ENCODE measurements at places on chromosomes 5 and 9. TPM values are rescaled to one million over a fixed set of nuclear protein-coding genes. Genes with fewer than 3 reads are reported as not detected.

The GRM6 gene
- total RNA-seq = not detected

The SOWAHA gene
- total RNA-seq = not detected

The GNE gene
- 11.5 TPM for total RNA-seq

The BASP1 gene
- 2.4 TPM for total RNA-seq

The COL23A1 gene
- 0.13 TPM for total RNA-seq

The RANBP17 gene
- 4.5 TPM for total RNA-seq

The TMEM161B gene
- total RNA-seq = 6.4 TPM

The THBS4 gene
- 2.9 TPM for total RNA-seq

GRCh38 chr9:21381448-21382339 is 3.5 kb downstream of the IFNA2 start:
- no peak for DNase-seq

GRCh38 chr5:1771149-1772065 is 28.2 kb downstream of the MRPL36 start:
- DNase-seq = no peak

- no peak for DNase-seq
Measured at GRCh38 chr5:80934751-80935150, 25.4 kb upstream of the RASGRF2 start.

DNA sequence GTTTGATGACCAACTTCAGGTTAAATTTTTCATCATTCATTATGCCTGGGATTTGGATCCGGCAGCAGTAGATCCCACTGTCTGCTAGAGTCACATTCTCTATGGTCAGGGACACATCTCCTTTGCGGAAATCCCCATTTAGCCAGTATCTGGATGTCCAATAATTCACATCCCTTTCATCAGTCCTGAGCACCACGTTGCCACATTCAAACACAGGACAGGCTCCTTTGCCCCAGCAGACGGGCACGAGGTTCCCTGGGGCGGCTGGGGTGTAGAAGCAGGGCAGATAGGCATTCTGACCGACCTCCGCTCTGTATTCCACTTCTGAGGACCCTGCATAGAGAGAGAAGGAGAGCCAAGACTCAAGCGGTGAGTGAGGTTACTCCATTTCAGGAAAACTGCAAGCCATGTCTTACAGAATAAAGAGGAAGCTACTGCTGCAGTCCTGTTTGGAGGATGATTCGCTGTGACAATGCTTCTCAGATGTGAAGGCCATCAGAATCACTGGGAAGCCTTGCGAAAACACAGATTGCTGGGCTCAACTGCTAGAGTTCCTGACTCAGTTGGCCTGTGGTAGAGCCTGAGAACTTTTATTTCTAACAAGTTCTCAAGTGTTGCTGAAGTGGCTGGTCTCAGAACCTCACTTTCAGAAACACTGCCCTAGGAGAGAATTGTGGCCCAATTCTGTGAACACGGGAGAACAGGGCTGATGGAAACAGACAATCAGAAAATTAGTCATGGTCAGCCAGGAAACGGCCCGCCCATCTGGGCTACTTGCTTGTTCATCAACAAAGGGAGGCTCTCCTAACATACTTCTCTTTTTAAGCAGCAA is 2.0 kb downstream of the HAVCR2 start:
- no peak for DNase-seq

GRCh38 chr5:33275921-33276627 is 164.7 kb upstream of the TARS1 start:
- peak; percentile 66 for DNase-seq

DNA sequence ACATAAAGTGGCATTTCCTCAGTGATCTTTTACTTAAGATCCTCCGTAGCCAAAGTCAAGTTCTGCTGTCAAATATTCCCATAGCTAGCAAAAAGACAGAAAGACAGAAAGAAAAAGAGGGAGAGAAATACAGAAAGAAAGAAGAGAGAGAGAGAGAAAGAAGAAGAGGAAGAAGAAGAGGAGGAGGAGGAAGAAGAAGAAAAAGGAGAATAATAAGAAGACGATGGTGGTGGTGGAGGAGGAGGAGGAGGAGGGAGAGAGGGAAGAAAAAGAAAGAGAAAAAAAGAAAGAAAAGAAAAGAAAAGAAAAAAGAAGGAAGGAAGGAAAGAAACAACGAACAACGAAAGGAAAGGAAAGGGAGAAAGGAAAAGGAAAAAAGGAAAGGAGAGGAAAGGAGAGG is 54.1 kb downstream of the FAT2 start:
- DNase-seq = no peak

DNA sequence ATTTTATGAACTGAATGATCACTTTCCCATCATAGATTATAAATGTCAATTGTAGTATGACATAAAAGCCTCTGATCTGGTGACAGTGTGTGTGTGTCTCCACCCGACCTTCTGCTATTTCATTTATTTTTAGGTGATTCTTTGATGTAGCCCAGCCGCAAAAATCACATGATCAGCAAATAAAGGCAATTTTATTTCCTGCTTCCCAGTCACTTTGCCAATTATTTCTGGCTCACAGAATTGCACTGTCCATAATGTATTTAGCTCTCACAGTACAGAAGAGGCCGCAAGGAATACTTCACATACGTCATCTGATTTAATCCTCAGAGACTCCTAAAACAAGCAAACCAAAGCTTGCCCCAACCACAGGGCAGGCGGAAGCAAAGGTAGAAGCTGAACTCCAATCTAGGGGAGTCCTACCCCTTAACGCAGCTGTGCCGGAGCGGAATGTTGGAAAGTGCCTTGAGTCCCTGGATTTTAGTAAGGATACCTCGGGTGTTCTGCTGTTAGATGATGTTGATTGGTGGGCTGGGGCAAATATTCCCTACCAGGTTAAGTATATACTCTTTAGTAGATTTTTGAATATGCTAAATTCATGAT is 384.0 kb upstream of the IRX4 start:
- DNase-seq = no peak

GRCh38 chr9:33476503-33476902 is 2.8 kb upstream of the NOL6 start:
- DNase-seq = no peak

GRCh38 chr5:1552521-1553255 is 28.9 kb upstream of the LPCAT1 start:
- no peak for DNase-seq

- DNase-seq = no peak
Measured at GRCh38 chr9:68585034-68585761, 44.5 kb upstream of the TMEM252 start.

DNA sequence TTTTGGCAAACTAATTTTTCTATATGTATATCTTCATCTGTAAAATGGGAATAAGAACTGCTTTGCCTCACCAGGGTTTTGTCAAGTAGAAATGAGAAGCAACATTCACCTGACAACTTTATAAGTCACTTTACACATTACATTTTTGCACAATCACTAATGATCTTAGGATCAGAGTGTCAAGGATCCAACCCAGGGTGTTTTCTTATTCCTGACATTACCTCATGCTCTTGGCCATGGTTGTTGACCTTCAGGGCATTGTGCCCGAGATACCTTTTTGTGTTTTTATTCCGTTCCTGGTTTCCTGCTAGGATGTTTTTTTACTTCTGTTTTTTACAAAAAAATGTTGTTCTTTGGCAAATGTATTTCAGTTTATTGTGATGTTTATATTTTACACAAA is 22.2 kb upstream of the RASA1 start:
- DNase-seq = peak; percentile 73

DNA sequence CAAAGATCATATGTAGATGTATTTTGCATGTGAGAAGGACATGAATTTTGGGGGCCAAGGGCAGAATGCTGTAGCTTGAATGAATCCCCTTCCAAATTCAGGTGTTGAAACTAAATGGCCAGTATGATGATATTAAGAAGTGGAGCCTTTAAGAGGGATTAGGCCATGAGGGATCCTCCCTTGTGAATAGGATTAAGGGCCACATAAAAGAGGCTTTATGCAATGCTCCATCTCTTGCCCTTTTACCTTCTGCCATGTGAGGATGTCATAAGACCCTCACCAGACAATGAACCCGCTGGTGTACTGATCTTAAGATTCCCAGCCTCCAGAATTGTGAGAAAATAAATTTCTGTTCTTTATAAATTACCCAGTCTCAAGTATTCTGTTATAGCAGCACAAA is 206.1 kb downstream of the YTHDC2 start:
- no peak for DNase-seq

- no peak for DNase-seq
Measured at GRCh38 chr5:71719063-71719964, at the start of gene CARTPT. CARTPT (plus strand) TSS chr5:71719275; CDS start chr5:71719294, 19 bp downstream.

- DNase-seq = no peak
Measured at GRCh38 chr5:1926471-1927341, 44.0 kb upstream of the IRX4 start.

DNA sequence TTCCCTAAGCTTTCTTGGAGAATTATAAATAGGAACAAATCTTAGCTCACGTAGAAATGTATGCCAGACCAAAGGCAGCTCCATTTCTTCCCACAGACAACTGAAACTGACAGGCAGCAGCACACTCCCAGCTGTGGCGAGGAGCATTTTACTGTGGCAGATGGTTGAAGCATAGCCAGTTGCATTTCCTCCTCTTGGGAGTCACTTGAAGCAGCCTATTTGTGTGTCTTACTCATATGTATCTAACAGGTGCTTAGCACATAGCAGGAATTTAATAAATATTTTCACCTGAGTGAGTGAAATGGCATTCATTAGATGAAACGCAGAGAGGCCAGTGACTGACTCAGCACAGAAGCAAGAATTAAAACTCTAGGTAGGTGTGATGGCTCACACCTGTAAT is 12.3 kb upstream of the MTMR12 start:
- no peak for DNase-seq

DNA sequence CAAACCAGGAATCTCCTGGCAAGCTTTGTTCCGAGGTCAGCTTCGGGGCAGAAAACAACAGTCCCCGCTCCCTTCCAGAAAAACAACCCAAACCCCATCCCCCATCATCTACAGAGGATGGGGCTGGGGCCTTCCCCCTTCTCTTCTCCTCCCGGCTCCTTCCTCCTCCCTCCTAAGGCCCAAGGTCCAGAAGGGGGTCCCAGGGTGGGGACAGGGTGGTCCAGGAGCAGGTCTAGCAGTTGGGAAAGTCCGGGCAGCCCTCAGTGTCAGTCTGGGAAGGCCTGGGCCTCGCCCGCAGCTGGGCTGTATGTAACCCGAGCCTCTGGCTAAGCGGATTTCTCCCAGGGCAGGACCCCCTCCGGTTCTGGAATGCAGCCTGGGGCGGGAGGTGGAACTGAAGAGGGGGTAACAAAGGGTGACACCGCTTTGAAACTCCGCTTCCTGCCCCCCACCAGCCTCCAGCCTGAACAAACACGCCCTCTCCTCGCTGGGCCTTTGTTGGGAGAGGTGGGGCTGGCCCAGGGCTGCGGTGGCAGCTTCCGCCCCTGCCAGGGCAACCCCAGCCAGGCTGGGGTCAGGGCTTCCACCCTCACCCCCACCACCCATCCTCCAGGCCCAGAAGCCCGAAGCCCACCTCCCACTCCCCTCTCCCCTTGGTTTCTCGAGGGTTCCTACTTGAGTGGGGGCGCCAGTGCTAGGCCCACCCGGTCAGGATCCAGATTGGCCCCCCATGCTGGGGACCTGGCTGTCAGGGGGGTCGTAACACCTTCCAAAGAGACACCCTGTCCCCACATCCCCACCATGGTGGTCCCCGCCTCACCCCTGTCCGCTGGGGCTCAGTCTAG is 63.5 kb downstream of the C9orf50 start:
- no peak for DNase-seq

DNA sequence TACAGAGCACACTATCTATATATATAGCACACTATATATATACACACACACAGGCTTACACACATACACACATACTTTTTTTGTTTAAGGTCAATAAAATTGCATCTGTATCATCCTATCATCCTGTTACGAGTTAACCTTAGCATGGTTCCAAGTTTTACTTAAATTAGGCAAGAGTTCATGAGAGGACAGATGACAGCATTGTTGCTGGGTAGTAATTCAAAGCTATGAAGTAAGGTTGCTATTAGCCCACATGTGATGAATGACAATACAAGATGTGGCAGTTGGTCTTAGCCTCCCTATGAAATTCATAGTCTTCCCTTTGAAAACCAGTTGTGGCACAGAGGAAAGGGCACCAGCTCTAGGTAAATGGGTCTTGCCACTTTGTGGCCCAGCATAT is 438.1 kb downstream of the ACTL7B start:
- DNase-seq = no peak

GRCh38 chr9:33129886-33130881 is 37.0 kb downstream of the B4GALT1 start:
- DNase-seq = peak; percentile 46

DNA sequence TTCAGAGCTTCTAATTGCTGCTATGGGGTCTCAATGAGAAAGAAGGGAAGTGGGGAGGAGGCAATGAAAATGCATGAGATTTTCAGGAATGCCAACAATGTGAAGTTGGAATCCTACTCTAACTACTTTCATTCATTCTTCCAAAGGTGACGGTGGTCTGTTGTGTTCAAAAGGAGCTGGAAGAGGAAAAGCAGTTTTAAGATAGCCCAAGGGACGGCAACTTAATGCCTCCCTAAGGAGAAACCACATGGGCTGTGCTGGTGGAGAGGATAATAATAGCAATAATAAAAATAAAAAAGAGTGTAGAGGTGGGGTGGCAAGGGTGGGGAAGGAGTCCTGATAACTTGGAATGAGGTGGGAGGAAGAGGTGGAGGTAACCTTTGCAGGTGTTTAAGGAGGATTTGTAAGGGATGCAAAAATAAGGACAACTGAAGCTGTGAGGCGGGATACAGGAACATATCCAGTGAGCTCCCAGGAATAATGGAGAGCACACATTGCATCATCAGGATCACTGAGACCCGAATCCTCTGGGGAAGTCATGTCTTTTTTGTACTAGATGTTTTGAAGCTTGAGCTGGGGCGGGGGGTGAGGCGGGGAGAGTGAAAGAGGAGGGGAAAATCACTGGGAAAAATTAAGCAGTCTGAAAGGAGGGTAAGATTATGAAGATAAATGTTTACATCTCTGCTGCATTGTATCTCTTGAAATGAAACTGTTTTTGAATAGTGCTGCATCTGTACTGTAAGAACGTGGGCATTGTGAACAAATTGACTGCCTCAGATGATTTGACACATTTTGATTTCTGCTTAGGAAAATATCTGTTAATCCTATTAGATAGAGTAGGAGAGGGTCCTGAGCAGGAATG is 120.1 kb upstream of the TMEM161B start:
- no peak for DNase-seq

DNA sequence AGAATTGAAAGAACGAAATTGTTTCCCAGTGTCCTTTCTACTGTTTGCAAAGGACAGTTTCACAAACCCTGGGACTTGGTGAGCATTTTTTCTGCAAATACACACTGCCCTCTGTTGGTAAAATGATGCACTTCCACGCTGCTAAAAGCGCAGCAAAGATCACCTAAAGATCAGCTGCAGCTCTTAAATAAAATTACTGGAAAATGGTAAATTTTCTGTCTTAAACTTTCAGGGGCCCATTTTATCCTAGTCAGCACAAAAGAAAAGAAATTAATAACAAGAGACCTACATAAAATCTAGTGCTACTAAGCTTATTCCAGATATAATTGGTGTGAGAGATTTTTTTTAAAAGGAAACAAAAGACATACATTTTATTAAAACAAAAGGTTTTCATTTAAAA is 566.0 kb downstream of the CAAP1 start:
- peak; percentile 50 for DNase-seq

- DNase-seq = no peak
Measured at GRCh38 chr5:168339109-168339771, 47.8 kb downstream of the WWC1 start.

- no peak for DNase-seq
Measured at GRCh38 chr9:135887585-135888050, 19.7 kb downstream of the CAMSAP1 start.

All from dermis microvascular lymphatic vessel endothelial cell (primary cell).